Left renal pelvis (tissue), 4 donors: ENCODE measurements at places on chromosomes 6 and 20. TPM values are rescaled to one million over a fixed set of nuclear protein-coding genes. Genes with fewer than 3 reads are reported as not detected.

DNA sequence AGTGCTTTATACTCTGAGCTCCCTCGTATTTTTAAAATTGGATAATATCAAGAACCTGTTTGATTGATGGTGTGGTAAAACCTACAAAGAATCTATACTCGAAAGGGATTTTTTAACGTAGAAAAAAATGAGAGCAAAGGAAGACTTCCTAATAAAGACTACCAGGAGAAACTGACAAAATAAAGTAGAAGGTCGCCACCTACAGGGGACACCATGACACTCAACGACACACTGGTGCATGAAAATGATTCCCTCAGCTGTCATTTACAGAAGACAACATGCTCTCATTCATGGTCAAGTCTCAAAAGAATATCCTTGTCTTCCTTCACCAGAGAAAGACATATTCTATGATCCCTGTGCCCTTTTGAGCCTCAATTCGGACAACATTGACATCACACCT is 10.1 kb upstream of the NHSL1 start:
- DNase-seq: no peak

The OVOL2 gene
- 1.7 TPM for polyA plus RNA-seq

The PSMA7 gene
- polyA plus RNA-seq: 201 TPM

The MOG gene
- not detected for polyA plus RNA-seq

DNA sequence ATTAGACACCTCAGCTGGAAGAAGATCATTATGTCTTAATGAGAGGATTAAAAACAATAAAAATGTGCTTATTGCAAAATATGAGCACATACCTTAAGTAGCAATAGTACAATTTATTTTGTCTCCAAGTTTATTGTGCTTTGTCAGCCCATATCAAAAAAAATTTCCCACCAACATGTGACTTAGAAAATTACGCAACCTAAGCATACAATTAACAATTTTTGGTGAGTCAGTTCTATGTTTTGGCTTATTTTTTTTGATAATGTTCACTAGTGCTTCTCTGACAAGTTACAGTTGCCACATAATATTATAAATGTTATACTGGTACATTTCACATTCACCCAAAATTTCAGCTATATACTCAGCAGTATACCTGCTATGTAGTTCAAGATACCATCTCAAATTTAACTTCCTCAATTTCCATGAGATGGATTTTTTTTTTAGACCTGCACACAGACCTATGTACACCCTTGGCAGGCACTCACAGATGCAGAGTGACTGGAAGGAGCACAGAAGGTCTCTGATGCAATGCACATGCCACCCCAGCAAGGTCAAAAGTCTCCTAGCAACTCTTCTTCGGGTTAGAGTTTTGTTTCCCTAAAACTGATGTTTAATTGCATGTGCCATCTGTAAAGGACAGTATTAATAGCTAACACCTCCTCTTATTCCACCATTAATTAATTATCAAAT is 112.4 kb downstream of the PRKN start:
- DNase-seq: no peak

The APOM gene
- polyA plus RNA-seq: 101 TPM

The SEC23B gene
- 67.3 TPM for polyA plus RNA-seq

The CGAS gene
- polyA plus RNA-seq: 3.0 TPM

DNA sequence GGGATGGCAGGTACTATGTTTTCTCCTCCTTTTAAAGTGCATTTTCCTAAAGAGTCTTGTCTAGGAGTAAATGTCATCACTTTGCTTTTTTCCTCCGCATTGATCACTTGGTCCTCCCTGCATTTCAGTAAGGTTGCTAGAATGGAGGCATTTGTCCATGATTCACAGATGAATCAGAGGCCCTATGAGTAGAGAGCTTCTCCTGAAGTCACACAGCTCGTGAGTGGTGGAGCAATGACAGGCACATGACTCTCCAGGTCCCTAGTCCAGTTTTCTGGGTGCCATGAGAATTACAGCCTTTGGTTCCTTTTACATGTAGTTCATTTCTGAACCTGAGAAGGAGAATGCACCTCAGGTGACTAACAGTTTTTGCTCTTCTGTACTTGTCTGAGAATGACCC is 50.5 kb downstream of the HLA-A start:
- no peak for DNase-seq

The DLGAP4 gene
- polyA plus RNA-seq: 57.2 TPM

DNA sequence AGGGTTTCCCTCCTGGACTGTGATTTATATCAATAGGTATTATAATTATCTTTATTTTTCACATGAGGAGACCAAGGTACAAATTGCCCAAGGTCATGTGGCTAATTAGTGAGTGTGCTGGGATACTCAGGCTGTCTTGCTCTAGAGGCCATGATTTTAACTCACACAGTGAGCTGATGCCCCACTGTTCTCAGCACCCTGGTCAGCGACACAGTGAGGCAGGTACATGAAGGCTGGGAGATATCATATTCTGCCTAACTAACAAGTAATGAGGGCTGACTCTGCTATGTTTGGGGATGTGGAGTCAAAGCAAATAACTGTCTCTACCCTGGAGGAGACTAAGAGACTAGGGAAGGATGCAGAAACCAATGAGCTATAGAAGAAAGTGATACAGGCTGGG is 501.1 kb downstream of the PTPRT start:
- peak; percentile 16 for DNase-seq

DNA sequence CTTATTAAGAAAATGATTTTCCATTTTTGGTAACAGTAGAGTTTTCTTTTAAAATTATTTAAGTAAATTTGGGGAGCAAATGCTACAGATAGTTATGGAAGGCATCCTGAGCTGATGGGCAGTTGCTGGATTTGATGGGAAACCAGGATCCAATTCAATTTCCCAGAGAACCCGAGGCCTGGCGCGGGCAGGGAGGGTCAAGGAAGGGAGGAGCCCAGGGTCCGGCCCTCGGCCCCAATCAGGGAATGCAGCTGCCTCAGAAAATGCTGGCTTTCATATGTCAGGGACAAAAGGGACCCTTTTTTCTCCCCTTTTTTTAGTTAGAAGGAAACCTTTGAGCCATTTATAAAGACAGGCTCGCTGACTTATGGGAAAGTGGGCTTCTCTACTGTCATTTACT is 42.1 kb downstream of the CTCFL start:
- DNase-seq: no peak

DNA sequence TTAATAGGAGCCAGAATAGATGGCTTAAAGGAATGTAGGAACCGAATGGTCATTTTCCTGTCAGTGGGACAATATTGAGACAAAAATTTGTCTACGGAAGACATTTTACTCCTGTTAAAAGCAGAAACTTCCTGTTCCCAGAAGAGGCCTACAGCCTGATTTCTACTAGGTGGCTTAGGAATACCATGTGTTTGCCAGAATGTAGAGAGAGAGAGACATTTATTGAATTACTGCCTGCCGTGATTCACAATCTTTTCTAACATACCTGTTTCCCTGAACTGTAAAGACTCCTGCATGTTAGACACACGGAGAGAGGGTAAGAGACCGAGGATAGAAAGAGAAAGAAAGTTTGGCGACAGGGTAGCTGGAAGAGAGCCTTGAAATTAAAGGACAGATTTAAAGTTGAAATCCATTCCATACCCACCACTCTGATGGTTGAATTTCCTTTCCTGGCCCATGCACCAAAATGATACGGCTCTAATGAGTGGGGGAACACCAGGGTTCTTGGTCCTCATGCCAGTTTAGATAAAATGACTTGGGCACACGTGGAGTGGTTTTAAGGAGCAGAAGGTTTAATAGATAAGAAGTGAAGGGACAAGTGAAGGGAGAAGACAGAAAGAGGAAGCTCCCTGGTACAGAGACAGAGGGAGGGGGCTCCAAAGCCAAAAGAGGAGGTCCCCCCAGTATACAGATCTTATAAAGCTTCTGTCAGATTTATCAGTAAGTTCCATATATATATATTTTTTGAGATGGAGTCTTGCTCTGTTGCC is 22.5 kb downstream of the NCOA3 start:
- no peak for DNase-seq

The PHACTR1 gene
- 14.6 TPM for polyA plus RNA-seq

The MAP3K4 gene
- 37.4 TPM for polyA plus RNA-seq

GRCh38 chr20:54364365-54364764 is 111.0 kb upstream of the DOK5 start:
- no peak for DNase-seq

The SLC35D3 gene
- polyA plus RNA-seq: 0.11 TPM

GRCh38 chr20:3720626-3721025 is 8.2 kb upstream of the SIGLEC1 start:
- DNase-seq: no peak

GRCh38 chr6:149907317-149907716 is 9.4 kb upstream of the RAET1E start:
- no peak for DNase-seq

The DEFB123 gene
- polyA plus RNA-seq: not detected

- DNase-seq: no peak
Observed at GRCh38 chr6:25165177-25165576, 114.0 kb upstream of the CARMIL1 start.

- no peak for DNase-seq
Observed at GRCh38 chr20:49287555-49288249, 9.8 kb upstream of the ZNFX1 start.

The FLRT3 gene
- 160 TPM for polyA plus RNA-seq

DNA sequence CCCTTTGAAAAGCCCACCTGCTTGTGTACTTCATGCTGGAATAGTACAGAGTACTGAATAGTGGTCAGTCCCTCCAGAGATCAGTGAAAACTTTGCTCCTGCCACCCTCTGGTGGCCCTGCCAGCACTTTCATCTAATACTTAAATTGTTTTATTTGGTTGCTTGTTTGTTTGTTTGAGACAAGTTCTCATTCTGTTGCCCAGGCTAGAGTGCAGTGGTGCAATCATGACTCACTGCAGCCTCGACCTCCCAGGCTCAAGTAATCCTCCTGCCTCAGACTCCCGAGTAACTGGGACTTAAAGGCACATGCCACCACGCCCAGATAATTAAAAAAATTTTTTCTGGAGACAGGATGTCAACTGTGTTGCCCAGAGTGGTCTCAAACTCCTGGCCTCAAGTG is 9.1 kb downstream of the FAM83D start:
- no peak for DNase-seq

DNA sequence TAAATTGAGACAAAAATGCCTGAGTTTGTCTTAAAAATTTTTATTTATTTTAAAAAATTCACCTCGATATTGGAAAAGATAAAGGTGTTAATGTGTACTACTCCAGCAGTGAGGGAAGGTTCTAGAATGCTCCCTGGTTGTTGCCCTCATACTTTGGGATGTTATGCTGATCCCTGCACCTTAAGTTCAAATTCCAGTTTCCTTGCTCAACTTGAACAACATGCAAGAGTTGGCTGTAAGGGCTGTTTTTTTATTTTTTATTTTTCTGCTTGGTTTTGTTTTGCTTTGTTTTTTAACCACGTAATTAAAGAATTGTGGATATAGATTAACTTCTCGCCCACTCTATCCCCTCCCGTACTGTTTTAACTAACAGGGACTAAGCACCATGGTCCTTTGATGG is 158.7 kb upstream of the CITED2 start:
- DNase-seq: no peak

- no peak for DNase-seq
Observed at GRCh38 chr6:44470115-44470464, 82.6 kb downstream of the CDC5L start.

The SLC12A5 gene
- polyA plus RNA-seq: 2.0 TPM

The OR2B3 gene
- polyA plus RNA-seq: not detected

The TUBB1 gene
- polyA plus RNA-seq: 2.0 TPM

DNA sequence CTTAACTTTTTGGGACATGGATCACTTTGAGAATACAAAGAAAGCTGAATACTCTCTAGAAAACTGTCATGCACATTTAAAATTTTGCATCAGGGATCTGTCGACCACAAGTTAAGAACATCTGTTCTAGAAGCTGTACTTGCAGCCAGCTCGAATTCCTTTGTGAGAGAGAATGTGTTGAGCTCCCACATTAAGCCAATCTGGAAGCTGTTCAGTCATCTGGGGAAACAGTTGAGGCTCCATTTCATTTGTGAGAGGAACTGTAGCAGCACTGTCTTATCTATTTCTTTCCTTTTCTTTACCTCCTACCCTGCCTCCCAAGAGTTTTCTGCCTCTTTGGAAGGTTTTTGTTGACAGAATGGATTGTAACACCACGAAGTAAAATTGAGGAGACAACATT is 50.8 kb downstream of the KAT14 start:
- no peak for DNase-seq

The RCAN2 gene
- polyA plus RNA-seq: 26.9 TPM

DNA sequence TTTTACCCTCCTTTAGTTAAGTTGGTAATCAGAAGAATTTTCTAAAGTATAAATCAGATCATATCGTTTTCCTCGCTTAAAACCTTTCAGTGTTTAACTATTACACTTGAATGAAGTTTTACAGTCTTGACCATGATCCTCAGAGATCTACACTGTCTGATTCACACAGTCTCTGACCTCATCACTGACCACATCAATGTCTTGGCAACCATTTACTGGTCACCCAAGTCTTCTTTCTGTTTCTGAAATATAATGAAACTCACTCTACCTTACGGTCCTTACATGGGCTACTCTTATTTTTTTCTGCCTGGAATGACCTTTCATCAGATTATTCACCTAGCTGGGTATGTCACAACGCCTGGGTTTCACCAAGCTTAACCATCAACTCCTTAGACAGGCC is 71.4 kb downstream of the ADGB start:
- DNase-seq: no peak

DNA sequence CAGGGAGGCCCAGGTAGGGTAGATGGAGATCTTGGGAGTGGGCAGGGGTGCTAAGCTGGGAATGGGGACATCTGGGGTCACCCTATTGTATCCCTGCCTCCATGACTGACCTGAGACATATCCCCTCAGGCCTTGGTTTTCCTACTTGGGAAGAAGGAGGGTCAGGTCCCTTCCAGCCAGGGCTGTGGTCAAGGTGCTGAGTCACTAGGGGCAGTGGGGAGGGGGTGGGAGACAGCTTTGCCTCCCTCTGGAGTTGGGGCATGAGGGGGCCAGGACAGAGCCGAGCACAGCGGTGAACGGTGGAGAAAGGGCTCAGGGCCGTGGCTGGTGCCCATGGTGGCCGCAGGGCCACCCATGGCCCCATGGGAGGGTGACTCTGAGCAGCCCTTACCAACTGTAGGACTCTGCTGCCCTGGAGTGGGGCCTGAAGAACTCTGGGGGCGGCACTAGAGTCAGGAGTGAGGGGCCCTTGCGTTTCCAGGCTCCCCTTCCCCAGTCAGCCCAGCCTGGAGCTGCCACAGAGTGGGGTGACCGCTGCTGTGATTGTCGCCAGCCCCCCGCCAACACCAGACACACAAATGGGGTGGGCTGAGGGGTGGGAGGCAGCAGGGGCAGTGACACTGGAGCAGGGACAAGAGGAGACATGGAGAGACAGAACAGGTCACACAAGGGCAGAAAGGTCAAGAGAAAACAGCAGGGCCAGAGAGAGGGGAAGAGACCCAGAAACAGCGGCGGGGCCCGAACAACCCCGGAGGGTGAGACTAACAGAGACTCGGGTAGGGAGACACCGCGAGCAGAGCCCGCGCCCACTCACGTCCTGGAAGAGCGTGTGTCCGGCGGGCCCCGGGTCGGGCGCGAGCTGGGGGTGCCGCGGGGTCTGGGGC is 576 bp downstream of the NECAB3 start:
- DNase-seq: no peak

The PSORS1C1 gene
- polyA plus RNA-seq: 1.0 TPM

GRCh38 chr6:135474362-135474761 is 23.2 kb downstream of the AHI1 start:
- no peak for DNase-seq
